ENCODE measurements at places on chromosomes 6 and 20.

DNA sequence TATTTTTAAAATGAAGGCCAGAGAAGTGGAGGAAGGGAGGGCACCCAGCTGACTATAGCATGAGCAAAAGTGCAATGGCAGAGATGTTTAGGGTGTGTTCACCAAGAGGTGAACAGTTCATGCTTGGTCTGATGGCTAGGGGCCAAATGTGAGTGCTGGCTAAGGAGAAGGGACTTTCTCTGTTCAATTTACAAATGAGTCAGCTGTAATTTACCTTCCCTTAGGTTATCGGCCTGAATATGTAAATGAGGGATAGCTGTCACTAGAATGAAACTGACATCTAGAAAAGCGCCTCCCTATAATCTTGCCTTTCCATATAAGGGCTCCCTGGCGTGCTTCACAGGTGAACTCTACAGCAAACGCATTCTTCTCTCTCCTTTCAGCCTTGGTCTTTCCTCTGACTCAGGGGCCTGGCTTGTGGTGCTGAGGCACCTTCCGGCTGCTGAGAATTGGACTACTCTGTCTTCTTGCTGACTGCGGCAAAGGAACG, 114.7 kb upstream of the BACH2 start:
- no peak for DNase-seq

GRCh38 chr6:89432875-89433251, at the start of gene ANKRD6:
TSS of gene ANKRD6 (plus strand) at chr6:89433152. CDS start at chr6:89566977, 133,825 bp downstream.
- DNase-seq = no peak

DNA sequence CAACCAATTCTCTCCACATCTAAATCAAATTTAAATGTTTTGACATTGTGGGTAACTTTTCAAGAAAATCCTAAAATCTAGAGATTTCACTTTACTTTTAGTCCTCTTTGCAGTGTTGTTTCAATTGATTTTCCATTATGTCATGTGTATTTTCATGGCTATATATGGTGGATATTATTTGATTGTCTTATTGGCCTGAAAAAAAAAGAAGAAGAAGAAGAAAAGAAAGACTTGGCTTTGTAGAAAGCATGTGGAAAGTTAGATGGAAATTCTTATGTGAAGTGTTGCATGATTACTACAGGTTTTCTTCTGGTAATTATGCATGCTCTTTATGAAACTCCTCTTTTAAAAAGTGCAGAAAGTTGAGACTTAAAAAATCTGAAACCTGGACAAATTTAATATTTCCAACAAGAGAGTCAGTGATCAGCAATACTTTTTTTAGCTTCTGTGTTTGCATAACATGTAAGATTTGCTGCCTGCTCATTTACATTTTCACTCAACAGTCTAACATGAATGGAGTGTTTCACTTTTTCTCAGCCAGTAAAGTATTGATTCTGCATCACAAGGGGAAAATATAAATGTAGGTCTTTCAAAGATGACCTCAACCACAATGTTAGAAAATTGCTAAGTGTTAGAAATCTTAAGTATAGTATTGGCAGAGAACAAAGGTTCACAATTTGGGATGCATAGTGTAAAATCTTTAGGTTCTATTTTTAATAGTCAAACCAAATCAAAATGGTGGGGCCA, 438.7 kb downstream of the BCKDHB start:
- no peak for DNase-seq

DNA sequence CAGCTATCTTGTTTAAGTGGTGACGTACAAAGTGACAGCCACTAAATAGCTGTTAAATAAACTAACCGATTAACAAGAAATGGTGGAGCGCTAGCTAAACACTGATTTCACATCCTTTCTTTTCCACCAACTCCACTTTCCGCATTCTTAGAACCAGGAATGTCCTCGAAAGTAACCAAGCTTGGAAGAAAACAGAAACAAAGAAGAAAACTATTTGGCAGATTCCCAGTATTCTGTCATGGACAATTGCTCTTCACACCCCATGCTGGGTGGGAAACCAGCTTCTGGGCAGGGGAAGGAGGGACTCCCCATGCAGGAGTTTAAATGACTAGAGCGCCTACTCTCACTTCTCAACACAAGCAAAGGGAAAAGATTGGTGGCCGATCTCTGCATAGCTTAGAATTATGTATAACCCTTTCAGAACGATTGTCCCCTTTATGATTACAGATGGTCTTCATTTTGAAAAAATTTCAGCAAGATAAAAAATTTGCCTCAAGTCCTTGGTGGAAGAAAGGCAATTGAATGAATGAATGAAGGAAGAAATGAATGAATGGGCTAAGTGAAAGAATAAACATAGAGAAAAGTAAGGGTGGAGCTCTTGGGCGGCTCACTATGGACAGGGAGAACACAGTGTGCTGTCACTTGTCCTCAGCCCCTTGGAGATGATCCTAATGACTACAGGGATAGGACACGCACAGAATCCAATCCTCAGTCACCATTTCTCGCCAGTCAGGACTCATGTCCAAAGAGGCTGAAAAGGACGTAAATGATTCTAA, 148.7 kb upstream of the NEDD9 start:
- no peak for DNase-seq

- peak; percentile 45 for DNase-seq
Measured at GRCh38 chr6:152271776-152272464, 365.2 kb downstream of the SYNE1 start.

DNA sequence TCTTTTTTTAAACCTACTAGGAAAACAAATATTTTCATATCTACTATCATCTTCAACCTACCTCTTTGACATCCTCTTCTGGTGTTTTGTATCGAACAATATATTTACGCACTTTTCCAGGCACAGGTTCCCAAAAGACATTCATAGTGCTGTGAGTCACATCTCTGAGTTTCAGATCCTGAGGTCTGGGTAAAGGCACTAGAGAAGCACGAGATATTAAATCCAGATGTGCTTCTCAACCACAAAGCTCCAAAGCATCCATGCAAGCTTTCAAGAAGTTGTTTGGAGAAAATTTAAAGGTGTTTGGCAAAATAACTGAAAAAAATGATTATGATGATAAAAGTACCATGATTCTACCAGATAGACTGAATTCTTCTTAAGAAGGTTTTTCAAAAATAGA, 62.7 kb downstream of the COL12A1 start:
- DNase-seq = peak; percentile 73

GRCh38 chr6:66735106-66735890, 1028.3 kb upstream of the EYS start:
- DNase-seq = no peak

GRCh38 chr6:8557014-8557748, 121.8 kb upstream of the SLC35B3 start:
- no peak for DNase-seq

DNA sequence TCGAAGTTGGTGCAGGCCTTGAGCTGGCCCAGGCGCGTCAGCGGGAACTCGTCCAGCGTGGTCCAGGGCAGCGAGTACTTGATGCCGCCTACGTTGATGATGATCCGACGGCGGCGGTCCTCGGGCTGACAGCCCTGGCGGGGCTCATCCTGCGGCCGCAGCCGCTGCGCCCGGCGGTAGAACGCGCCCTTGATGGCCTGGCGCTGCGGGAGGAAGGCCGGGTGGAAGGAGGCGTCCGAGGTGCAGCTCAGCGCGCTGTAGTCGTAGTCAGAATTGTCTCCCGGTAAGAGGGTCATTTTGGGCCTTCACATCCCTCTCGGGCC, 12.9 kb downstream of the KCNG1 start:
- no peak for DNase-seq

- no peak for DNase-seq
Measured at GRCh38 chr6:82062219-82062618, 185.3 kb downstream of the IBTK start.

DNA sequence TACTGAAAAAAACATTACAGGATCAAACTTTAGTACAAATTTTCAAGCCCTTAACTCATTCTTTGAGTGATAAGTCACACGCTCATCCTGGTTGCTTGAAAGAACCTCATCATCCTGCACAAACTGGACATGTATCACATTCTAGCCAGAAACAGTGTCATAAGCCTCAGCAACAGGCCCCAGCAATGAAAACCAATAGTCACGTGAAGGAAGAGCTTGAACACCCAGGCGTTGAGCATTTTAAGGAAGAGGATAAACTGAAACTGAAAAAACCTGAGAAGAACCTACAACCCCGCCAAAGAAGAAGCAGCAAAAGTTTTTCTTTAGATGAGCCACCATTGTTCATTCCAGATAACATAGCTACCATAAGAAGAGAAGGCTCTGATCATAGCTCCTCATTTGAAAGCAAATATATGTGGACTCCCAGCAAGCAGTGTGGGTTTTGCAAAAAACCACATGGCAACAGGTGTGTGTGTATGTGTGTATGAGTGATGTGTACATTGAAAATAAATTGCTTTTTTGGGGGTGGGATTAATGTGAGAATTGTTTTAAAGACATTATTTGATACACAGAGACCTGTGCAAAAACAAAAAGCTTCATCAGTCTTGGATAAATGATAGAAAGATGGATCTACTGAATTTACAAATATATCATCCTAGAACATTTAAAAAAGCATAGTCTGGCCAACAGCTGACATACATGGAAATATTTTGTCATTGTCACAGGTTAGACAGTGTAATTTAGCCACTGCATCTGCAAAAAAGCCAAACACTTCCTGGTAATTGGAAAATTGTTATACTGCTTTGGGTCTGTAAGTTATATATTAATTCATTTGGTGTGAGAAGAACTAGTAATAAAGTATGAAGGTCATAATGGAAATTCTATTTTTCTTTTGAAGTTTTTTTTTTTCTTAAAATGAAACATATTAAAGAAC, 50.1 kb downstream of the PHF3 start:
- no peak for DNase-seq

DNA sequence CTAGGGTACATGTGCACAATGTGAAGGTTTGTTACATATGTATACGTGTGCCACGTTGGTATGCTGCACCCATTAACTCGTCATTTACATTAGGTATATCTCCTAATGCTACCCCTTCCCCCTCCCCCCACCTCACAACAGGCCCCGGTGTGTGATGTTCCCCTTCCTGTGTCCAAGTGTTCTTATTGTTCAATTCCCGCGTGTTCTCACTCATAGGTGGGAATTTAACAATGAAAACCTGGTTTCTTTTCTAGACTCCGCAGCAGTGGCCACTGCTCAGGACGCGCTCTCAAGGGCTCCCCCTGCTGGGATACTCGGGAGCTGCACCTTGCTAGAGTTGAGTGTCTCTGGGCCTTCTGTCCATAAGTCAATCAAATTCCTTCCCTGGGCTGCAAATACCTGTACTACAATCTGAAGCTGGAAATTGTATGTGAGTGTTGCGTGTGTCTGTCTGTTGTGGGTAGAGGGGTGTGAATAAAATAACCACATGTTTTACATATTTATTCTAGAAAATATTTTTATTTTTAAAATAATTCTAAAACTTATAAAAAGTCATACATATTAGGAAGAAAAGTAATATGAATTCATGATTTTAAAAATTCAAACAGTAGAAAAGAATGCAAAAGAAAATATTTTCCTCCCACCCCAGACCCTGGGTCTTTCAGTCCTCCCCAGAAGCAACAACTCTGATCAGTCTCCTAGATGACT, 8.2 kb upstream of the CEP250 start:
- DNase-seq = no peak

- no peak for DNase-seq
Measured at GRCh38 chr6:90403489-90404381, 107.1 kb upstream of the BACH2 start.

DNA sequence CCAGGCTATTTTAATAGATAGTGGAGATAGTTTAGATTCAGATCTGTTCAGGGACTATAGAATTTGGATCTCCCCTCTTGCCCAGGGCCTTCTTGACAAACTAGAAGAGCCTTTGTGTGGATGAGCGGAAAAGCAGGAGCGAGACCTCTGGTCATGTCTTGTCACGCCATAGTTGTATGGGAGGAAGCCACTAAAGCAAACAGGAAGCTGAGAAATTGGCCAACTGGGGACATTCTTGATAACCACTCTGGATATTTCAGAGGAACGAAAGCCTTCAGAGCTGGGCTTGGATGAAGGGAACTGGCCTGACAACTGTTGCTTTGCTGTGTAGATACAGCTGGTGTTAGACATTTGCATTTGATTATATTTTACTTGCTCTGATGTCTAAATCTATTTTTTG, 54.1 kb upstream of the EXOC2 start:
- no peak for DNase-seq

DNA sequence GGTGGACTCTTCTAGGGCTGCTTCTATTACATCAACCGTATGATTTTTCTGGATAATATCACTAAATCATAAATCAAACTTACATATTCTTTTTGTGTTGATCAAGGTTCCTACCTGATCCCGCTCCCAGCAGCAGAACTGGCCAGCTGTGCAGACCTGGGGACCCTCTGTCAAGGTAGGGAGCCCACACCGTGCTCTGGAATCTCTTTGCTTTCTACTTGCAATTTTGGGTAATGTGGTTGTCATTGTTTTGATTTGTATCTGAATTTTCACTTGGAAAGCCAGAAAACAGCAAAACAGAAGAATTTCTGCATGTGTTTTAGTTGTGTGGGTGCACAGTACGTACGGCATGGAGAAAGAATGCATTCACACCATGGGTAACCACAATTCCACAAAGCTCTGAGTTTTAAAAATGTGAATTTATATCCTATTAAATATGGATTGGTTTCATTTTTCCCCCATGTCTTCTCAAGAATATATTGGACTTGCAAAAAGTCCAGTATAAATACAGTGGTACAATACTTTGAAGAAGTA, 80.1 kb downstream of the ADGRG6 start:
- DNase-seq = no peak

- DNase-seq = no peak
Measured at GRCh38 chr6:61833176-61833755, 452.8 kb downstream of the KHDRBS2 start.

- peak; percentile 12 for DNase-seq
Measured at GRCh38 chr6:25788305-25788922, 33.9 kb downstream of the SLC17A4 start.

GRCh38 chr20:48667481-48667880, 160.3 kb downstream of the PREX1 start:
- DNase-seq = no peak

GRCh38 chr6:52590152-52590891, 13.5 kb upstream of the TRAM2 start:
- DNase-seq = no peak

DNA sequence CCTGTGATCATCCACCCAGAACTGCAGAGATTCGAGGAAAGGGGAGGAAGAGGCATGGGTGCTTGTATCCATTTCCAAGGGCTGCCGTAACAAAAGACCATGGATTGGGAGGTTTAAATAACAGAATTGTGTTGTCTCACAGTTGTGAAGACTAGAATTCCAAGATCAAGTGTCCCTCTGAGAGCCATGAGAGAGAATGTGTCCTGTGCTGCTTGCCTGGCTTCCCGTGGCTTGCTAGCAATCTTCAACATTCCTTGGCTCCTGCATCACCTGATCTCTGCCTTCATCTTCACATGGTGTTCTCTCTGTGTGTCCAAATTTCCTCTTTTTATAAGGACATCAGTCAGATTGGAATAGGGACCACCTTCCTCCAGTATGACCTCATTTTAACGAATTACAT, 69.8 kb downstream of the CDC40 start:
- DNase-seq = no peak

DNA sequence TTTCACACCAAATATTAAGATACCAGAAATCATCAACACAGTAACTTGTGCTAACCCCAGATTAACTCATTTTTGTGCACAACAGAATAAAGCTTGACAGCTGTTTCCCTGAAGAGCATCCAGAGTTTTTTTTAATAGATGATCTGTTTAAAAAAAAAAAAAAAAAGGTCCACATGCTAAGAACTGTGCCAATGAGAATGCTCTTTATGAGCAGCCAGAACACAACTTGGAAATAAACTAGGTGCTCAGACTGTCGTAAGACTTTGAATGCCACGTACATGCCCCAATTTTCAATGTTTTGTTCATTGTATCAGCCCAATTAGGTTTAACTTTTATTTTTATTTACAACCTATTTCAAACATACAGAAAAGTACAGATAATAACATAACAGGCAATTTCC, 47.3 kb downstream of the STAU1 start:
- no peak for DNase-seq

GRCh38 chr6:9178071-9178470, 742.7 kb upstream of the SLC35B3 start:
- DNase-seq = no peak

All from AG09319 (cell line).